Peyer's patch (tissue), 4 donors: ENCODE measurements at places on chromosomes 11 and 22. TPM values are rescaled to one million over a fixed set of nuclear protein-coding genes. Genes with fewer than 3 reads are reported as not detected.

Gene GLB1L2
- total RNA-seq = 15.7 TPM

DNA sequence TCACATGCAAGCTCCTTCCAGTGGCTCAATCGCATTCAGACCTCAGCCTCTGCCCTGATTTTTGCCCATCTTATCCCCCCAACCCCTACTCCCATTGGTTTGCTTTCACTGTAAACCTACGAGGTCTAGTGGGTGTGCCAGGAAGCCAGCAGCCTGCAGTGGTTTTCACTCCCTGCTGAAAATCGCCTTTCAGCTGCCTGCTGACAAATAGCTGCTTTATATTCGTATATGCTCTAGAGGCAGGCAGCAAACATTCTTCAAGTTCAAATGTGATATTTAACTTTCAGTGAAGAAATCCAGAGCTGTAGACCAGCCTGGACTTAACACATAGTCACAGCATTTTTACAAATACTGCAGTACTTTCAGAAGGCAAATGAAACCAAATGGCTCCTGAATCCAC is 92.8 kb upstream of the APOA1 start:
- H3K27ac ChIP-seq = peak overlapping the region; percentile 80
- H3K4me3 ChIP-seq = peak overlapping the region; percentile 3
- DNase-seq = peak; percentile 57
- H3K4me1 ChIP-seq = peaks cover 7% of the 10 kb centered on the region
- no peaks in the 10 kb centered on the region for H3K27me3 ChIP-seq

DNA sequence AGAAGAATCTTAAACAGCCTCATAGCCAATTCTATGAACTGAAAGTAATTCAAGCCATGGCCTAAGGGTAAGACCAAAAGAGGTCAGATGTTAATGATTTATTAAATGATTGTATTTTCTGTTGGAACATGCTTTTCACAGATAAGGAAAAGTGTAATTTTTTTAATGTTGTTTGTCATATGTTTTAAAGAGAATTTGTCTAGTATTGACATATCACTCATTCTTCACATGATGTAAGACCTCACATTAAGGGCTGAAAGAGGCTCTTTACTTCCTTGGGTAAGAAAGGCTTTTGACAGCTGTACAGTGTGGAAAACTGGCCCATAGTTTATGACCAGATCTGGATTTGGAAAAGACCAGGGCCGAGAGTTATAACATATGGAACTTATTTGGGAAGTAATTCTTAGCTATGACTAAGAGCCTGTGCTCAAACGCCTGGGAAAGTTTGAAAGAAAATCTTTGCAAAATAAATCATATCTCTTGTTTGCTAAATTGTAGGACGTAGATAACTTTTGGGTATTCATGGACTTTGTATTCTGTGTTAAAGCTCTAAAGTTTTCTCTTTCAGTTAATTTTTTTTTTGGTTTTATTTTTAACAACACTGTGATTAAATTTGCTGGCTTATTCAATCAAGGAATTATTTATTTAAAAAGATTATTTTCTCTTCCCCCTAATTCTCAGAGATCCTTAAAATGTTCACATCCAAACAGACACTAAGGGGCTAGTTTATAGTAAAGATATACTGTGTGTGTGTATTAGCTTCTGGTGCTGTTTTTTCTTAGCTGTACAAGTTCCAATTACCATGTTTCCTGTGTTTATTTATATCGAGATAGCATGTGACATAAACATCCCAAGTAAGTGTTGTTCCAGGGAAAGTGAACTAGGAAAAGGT is 162.2 kb downstream of the ARHGAP42 start:
- no peaks in the 10 kb centered on the region for H3K27me3 ChIP-seq
- no peak overlapping the region for H3K27ac ChIP-seq
- no peak overlapping the region for H3K4me3 ChIP-seq
- H3K36me3 ChIP-seq = no peaks in the 10 kb centered on the region
- H3K4me1 ChIP-seq = no peaks in the 10 kb centered on the region

Gene PGA5
- total RNA-seq = not detected

Gene TMPRSS13
- not detected for total RNA-seq

Gene NXPE1
- 6.6 TPM for total RNA-seq

GRCh38 chr11:77568306-77568705 is 21.4 kb upstream of the AQP11 start:
- H3K27me3 ChIP-seq = no peaks in the 10 kb centered on the region
- no peaks in the 10 kb centered on the region for H3K36me3 ChIP-seq
- H3K4me1 ChIP-seq = no peaks in the 10 kb centered on the region
- H3K27ac ChIP-seq = no peak overlapping the region
- no peak overlapping the region for H3K4me3 ChIP-seq

GRCh38 chr22:34975721-34976120 is 90.2 kb upstream of the ISX start:
- H3K27ac ChIP-seq = no peak overlapping the region
- H3K4me1 ChIP-seq = no peaks in the 10 kb centered on the region
- no peaks in the 10 kb centered on the region for H3K27me3 ChIP-seq
- H3K4me3 ChIP-seq = no peak overlapping the region

DNA sequence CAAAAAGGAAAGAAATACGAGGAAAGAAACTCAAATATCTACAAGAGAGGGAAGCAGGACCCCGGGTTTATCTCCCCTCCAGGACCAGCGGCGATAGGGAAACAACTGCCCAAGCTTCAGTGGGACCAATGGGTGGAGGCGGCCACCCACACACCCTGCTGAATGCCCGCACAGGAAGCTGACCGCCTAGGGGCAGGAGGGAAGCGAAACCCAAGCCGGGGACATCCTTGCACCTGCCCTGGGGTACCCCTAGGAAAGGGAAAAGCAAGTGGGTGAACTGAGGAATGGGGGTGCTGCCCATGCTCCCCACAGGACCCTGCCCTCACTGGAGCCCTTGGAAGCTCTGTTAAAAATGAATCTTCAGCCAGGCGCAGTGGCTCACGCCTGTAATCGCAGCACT is 27.6 kb upstream of the HMOX1 start:
- peak overlapping the region; percentile 59 for H3K27ac ChIP-seq
- H3K4me3 ChIP-seq = no peak overlapping the region
- H3K4me1 ChIP-seq = peaks cover 3% of the 10 kb centered on the region
- no peaks in the 10 kb centered on the region for H3K27me3 ChIP-seq

GRCh38 chr22:26453216-26453615 is 24.2 kb downstream of the ASPHD2 start:
- H3K27ac ChIP-seq = no peak overlapping the region
- no peaks in the 10 kb centered on the region for H3K4me1 ChIP-seq
- H3K27me3 ChIP-seq = no peaks in the 10 kb centered on the region
- DNase-seq = no peak
- H3K36me3 ChIP-seq = no peaks in the 10 kb centered on the region

DNA sequence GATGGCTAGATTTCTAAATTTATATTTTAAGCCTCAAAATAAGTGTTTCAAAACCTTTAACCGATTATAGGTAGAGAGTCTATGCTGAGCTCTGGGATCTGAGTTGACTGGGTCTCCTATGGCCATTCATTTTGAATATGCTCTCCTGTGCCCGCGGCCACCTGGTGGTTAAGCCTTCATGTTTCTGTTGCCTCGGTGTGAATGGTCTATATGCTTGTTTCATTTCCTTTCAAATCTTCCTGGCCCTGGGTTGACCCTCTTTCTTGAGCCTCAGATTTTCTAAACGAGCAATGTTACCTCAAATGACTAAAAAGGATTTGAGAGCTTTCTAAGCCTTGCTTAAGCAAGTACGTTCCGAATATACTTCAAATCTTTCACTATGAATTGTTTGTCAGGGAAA is 789.4 kb upstream of the KIRREL3 start:
- H3K27me3 ChIP-seq = no peaks in the 10 kb centered on the region
- DNase-seq = no peak
- H3K4me3 ChIP-seq = no peak overlapping the region

Gene MICAL2
- 195 TPM for total RNA-seq

Gene SMIM35
- not detected for total RNA-seq

Gene IRF7
- total RNA-seq = 63.9 TPM

DNA sequence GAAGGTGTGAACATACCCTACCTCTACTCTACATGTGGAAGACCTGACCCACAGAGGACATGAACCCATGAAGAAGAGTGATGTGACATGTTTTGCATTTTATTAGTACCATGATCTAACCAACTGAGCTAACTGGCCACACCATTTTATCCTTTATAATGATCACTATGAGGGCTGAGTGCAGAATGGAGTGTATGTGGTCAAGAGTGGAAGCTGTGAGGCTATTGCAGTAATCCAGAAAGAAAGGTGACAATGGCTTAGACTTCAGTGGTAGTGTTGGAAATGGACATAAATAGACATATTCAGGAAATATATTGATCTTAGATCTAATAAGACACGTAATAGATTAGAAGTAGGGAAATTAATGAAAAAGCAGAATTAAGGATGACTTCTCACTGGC is 3.8 kb downstream of the SRSF8 start:
- H3K36me3 ChIP-seq = no peaks in the 10 kb centered on the region
- H3K27me3 ChIP-seq = no peaks in the 10 kb centered on the region
- H3K27ac ChIP-seq = no peak overlapping the region
- no peak overlapping the region for H3K4me3 ChIP-seq

Gene KCTD14
- 6.6 TPM for total RNA-seq

DNA sequence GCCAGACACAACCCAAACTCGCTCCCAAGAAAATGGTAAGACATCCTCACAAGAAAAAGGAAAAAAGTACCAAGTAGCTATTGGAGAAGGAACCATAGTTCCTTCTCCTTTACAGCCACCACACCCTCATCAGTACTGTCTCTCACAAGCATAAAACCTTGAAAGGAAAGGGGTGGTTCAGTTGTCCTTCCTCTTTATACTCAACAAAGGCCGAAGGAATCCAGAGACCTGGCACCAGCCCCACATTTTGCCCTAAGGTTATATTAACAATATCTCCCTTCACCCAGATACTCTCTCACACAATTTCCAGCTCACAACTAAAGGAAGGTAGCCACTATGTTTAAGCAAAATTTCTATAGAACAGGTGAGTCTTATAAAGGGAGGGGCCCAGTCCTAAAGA is 8.5 kb downstream of the FHIP1B start:
- no peak overlapping the region for H3K4me3 ChIP-seq
- H3K27me3 ChIP-seq = no peaks in the 10 kb centered on the region
- peak overlapping the region; percentile 12 for H3K27ac ChIP-seq
- no peak for DNase-seq
- H3K36me3 ChIP-seq = no peaks in the 10 kb centered on the region

DNA sequence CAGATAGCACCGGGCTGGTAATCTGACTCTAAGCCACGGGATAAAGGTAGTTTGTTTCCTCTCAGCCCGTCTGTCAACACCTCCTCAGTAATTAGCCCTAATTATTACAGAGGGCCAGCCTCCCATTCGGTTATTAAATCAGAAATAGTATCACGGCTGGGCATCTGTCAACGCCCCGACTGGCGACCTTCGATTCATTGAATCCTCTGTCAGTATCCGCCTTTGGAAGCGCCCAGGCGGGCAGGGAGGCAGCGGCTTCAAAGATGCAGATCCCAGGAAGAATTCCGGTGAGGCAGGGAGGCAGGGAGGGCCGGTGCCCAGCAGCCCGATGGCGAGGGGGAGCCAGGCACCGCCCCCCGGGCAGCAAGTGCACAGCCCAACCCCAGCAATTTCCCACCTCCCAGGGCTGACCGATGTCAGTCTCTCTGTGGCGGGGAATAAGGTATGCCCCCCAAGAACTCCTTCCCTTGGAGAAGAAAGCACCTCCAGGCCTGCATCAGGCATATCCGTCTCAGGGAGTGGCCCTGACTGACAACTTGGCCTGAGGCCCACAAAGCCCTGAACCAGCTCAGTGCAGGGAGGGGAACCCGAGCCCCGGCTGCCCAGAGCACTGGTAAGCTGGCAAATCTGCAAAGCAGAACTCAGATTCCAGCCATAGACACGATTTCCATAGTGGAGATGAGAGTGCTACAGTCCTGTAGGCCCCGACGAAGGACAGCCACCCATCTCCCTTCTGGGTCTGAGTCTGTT is 11.4 kb downstream of the GNB1L start:
- peak; percentile 14 for DNase-seq
- no peak overlapping the region for H3K4me3 ChIP-seq
- H3K4me1 ChIP-seq = no peaks in the 10 kb centered on the region
- no peaks in the 10 kb centered on the region for H3K36me3 ChIP-seq

GRCh38 chr11:134562941-134563471 is 151.0 kb upstream of the B3GAT1 start:
- no peaks in the 10 kb centered on the region for H3K4me1 ChIP-seq
- no peak for DNase-seq
- H3K4me3 ChIP-seq = no peak overlapping the region
- H3K36me3 ChIP-seq = no peaks in the 10 kb centered on the region
- H3K27me3 ChIP-seq = no peaks in the 10 kb centered on the region

DNA sequence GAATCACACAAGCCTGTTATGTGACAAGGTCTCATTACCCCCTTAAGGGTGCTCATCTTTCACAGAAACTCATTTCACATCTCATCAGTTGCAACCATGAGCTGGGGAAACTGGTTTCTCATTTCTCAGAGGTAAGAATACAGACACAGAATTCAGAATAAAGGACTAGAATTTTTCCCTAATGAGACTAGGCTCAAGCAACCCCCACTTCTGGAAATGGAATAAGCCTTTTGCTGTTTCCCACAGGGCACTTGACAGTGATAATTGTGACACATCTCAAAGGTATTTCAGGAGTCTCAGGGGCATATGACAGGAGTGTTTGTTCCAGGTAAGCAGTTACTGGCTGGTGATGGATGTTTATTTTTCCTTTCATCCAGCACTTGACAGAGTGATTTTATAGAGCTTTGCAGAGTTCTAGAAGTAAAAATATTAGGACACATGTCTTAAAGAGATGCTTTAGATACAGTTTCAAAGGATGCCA is 112.9 kb upstream of the DDI1 start:
- H3K27ac ChIP-seq = no peak overlapping the region
- H3K36me3 ChIP-seq = no peaks in the 10 kb centered on the region
- H3K4me1 ChIP-seq = no peaks in the 10 kb centered on the region
- DNase-seq = no peak

DNA sequence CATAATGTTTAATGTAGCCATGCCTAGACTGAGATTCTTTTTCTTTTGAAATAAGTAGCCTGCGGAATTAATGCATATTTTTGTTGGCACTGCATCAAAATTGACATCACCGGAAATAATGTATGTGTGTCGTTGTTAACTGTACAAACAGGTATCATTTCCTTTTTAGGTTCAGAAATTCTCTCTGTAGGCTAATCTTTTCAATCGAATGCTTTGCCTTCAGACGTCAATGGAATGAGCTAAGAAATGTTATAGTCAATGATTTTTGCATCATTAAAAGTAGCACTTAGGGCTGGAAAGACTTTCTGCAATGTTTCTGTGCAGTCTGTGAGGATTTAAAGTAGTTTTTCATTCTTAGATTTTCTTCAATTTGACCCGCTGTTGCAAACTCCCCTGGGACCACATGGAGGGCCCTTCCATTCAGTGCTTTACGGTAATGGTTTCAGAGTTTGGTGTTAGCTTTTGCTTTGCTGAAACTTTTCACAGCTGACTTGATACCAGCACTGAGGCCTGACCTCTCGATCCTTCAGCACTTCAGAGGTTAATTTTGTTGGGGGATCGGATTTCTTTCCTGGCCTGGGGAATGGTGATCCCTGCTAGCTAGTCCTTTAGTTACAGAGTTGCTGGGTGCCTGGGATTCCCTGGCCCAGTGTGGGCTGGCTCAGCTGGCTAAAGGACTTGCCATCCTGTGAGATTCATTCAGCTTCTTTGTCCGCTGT is 137.8 kb downstream of the DBX1 start:
- H3K4me3 ChIP-seq = no peak overlapping the region
- H3K27me3 ChIP-seq = no peaks in the 10 kb centered on the region
- DNase-seq = no peak
- no peak overlapping the region for H3K27ac ChIP-seq

Gene SERPIND1
- total RNA-seq = not detected

Gene SAA2
- total RNA-seq = not detected

Gene VWA5A
- total RNA-seq = 83.4 TPM

GRCh38 chr11:93819966-93820695 is 30.3 kb downstream of the VSTM5 start:
- no peaks in the 10 kb centered on the region for H3K27me3 ChIP-seq
- no peak for DNase-seq
- H3K27ac ChIP-seq = no peak overlapping the region
- no peak overlapping the region for H3K4me3 ChIP-seq
- no peaks in the 10 kb centered on the region for H3K4me1 ChIP-seq
- H3K36me3 ChIP-seq = no peaks in the 10 kb centered on the region
